ENCODE measurements at places on chromosomes 1 and 21.

GRCh38 chr1:245825128-245825901, 670.5 kb downstream of the KIF26B start:
- DNase-seq = no peak

- DNase-seq = no peak
Measured at GRCh38 chr1:214155987-214156625, 124.9 kb upstream of the SMYD2 start.

DNA sequence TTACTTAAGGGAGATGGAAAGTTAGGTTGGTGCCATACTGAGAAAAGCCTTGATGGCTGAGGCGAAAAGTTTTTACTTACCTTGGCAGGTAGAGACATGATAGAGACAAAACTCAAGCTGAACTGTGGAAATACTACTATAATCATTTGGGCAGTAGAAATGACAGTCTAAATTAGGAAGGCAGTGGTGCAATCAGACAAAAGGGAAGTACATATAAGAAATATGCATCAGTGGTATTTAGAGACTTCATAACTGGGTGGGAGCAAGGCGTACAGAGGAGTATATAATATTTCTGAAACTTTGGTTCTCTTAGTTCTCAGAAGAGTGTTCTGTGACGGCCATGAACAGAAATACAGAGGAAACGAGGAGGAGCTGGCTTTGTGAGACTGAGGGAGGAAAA, 2.4 kb upstream of the CEP350 start:
- DNase-seq = no peak

- DNase-seq = peak; percentile 49
Measured at GRCh38 chr1:156813750-156814570, 2.7 kb downstream of the SH2D2A start.

DNA sequence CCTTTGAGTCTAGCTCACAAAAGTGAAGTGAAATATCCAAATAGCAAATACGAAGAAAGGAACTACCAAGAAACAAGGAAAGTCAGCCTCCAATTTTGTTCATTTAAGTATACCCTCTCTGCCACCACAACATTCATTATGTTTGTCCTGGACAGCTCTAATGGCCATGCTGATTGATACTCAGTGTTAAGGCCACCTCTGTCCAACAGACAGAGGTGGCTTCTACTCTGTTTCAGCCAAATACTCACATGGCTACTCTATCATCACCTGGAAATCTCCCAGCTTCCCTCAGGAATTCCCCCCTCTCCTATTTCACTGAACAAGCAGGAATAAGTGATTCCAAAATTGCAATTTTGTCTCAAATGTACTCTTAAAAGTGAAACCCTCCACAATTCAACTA, 10.7 kb downstream of the APP start:
- no peak for DNase-seq

DNA sequence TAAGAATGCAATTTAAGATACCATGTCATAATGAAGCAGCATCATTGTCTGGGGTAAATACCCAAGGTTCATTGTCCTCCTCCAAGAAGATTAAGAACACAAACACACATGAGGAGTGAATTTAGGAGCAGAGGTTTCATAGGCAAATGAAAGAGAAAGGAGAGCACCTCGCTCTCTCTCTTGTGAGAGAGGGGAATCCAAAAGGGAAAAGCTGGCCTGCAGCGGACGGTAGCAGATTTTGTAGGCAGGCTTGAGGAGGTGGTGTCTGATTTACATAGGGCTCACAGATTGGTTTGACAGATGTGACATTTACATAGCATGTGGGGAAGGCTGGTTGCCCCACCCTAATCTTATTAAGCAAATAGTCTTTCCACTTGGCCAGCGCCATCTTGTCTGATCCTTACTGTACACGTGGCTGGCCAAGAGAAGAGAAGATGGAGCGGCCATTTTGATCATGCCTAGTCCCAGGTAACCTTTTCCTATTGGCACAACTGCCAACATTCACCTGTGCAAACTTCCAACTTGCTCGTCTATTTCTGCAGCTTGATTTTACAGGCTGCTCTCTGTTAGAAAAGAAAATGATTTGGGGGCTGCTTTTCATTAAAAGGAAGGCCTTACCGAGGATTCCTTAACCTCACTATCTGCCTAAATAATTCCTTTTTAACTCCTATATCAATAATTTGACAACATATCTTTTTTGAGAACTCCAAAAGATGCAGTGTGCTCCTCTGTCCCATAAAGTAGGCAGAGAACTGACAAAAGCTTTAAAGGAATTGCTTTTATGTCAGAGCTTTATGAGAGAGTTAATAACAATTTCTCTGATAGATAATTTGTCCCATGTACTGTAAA, 16.0 kb upstream of the LRRC7 start:
- DNase-seq = no peak

GRCh38 chr1:54854381-54855020, 32.5 kb downstream of the DHCR24 start:
- DNase-seq = no peak

DNA sequence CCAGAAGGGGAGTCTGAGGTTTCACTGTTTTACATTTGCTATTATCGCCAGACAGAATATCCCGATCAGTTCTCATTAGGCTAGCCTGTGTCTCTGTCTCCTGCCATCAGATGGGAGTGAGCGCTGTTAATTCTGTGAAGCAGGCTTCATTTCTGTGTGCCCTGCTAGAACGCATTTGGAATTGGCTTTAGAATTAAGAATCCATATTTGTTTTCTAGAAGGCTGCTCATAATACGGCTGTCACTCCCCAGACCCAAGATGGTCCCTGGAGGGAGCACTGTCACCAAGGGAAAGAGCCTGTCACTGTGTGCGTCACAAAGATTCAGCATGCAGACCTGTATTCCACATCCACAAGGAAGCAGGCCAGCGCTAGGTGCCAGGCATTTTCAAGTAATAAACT, 49.2 kb downstream of the CASQ2 start:
- DNase-seq = no peak
